ENCODE measurements at places on chromosomes 5 and 9. TPM values are rescaled to one million over a fixed set of nuclear protein-coding genes. Genes with fewer than 3 reads are reported as not detected.

Gene MRRF
- total RNA-seq = 34.5 TPM

Gene LOX
- total RNA-seq = 78.5 TPM

Gene SAPCD2
- 7.7 TPM for total RNA-seq

Gene ADRB2
- total RNA-seq = 3.7 TPM

Gene PTPRD
- 4.0 TPM for total RNA-seq

Gene DAB2
- total RNA-seq = 249 TPM

Gene RASGRF2
- total RNA-seq = 2.0 TPM

Gene PIP5KL1
- 0.66 TPM for total RNA-seq

Gene PCDHA9
- 0.06 TPM for total RNA-seq

Gene FOXD4L4
- 0.26 TPM for total RNA-seq

Gene SLC1A1
- total RNA-seq = 38.7 TPM

Gene SMARCA2
- 73.5 TPM for total RNA-seq

Gene IFNA2
- not detected for total RNA-seq

Gene GABRA1
- total RNA-seq = under 0.01 TPM

Gene PCDHB12
- total RNA-seq = 0.25 TPM

Gene TRIM36
- total RNA-seq = 0.53 TPM

Gene PCDHB13
- 1.1 TPM for total RNA-seq

Gene RNF130
- total RNA-seq = 18.9 TPM

Gene SARDH
- total RNA-seq = 7.4 TPM

Gene TLR4
- 89.8 TPM for total RNA-seq

Gene AGXT2
- total RNA-seq = not detected

Gene INSL4
- under 0.01 TPM for total RNA-seq

Gene MSMP
- 0.31 TPM for total RNA-seq

Gene CCDC192
- total RNA-seq = not detected

Gene NEURL1B
- total RNA-seq = 3.4 TPM

Gene CFAP90
- not detected for total RNA-seq

Gene OBP2B
- total RNA-seq = not detected

Gene PRUNE2
- 65.3 TPM for total RNA-seq

Gene OR1J2
- total RNA-seq = not detected

Gene C9orf57
- total RNA-seq = not detected

Gene SPINK5
- 0.13 TPM for total RNA-seq

Gene TAF1L
- total RNA-seq = under 0.01 TPM

Gene GCNT4
- 3.5 TPM for total RNA-seq

Gene SPINK4
- not detected for total RNA-seq

Gene FAM151B
- total RNA-seq = 9.8 TPM

All from aortic smooth muscle cell (primary cell).